ENCODE measurements at places on chromosomes 5 and 9. TPM values are rescaled to one million over a fixed set of nuclear protein-coding genes. Genes with fewer than 3 reads are reported as not detected.

DNA sequence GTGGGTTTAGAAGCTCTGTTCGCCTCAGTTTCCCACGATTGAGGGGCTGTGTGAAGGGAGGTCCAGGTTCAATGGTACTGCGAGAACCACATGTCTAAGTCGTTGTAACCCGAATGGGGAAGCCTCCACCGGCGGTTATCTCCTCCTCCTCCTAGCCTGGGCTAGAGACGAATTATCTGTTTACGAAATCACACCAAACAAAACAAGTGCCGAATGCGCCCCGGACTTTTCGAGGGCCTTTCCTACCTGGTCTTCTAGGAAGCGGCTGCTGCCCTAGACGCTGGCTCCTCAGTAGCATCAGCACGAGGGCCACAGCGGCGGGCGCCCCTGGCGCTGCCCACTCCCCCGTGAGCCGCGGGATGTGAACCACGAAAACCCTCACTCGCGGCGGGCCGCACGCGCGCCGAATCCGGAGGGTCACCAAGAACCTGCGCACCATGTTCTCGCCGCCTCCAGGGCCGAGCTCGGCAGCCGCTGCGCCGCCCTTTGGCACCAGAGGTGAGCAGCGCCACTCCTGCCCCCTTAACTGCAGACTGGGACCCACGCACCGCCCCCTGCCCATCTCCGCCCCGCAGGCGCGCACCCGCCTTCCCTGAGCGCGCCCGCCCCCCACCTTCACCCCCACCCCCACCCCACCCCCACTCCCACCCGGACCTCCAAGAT lies at the start of gene CDKN2A:
Gene CDKN2A (minus strand): TSS at position 500 of the 663 bp plus-strand sequence.
- no peak for DNase-seq

- no peak for DNase-seq
Observed at GRCh38 chr5:139014726-139015125, 139.6 kb upstream of the LRRTM2 start.

GRCh38 chr5:27217155-27217956 lies 179.0 kb upstream of the CDH9 start:
- no peak for DNase-seq

DNA sequence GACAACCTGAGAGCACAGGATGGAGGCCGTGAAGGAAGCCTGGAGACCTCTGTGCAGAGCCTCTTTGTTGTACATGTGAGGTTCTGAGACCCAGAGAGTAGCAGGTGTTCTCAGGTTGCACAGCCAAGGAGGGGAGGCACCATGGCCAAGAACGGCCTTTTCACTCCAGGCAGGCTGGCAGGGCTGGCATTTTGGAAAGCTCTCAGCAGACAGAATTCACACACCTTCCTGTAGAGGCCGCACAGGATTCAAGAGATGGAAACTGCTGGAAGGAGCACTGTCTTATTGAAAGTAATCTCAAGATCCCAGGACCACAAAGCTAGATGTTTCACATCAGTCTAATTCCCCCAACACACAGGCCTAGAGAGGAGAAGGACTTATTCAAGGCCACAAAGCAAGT lies 52.8 kb upstream of the XPA start:
- no peak for DNase-seq

- no peak for DNase-seq
Observed at GRCh38 chr5:103617090-103617489, 54.5 kb upstream of the NUDT12 start.

GRCh38 chr5:32076699-32077695 lies 97.1 kb downstream of the GOLPH3 start:
- DNase-seq, result no peak

- DNase-seq, result no peak
Observed at GRCh38 chr5:87762631-87763030, 349.9 kb upstream of the CCNH start.

DNA sequence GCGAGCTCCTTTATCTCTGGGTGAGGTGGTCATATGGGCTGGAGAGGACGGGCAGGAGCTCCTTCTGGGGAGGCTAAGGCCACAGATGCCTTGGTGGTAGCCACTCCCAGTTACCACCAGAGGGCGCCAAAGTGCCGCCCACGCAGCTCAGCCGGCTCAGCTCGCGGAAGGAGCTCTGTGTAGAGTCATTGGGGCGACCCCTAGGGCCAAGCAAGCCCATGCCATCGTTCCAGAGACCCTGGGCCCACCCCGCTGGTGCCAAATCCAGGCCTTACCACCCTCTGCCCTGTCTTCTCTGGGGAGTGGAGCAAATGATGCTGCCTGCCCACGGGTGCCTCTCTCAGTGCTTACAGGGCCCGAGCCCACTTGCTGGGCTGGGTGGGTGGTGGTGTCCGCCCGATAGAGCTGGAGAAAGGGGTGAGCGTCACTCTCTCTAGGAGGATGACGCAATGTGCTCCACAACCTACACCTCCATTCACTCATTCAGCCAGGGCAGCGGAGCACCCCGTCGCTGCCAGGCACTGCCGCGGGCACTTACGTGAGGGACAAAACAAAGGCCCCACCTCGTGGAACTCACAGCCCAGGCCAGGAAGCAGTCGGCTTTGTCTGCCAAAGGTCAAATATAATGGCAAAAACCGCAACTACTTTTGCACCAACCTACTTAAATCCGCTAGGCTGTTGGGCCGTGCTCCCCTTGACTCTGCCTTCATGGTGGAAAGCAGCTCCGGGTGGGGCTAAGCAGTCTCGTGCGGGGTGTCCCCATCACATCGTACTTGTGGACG lies 13.8 kb downstream of the TSPAN17 start:
- peak; percentile 33 for DNase-seq

- no peak for DNase-seq
Observed at GRCh38 chr5:177498013-177498787, 796 bp upstream of the PDLIM7 start.

DNA sequence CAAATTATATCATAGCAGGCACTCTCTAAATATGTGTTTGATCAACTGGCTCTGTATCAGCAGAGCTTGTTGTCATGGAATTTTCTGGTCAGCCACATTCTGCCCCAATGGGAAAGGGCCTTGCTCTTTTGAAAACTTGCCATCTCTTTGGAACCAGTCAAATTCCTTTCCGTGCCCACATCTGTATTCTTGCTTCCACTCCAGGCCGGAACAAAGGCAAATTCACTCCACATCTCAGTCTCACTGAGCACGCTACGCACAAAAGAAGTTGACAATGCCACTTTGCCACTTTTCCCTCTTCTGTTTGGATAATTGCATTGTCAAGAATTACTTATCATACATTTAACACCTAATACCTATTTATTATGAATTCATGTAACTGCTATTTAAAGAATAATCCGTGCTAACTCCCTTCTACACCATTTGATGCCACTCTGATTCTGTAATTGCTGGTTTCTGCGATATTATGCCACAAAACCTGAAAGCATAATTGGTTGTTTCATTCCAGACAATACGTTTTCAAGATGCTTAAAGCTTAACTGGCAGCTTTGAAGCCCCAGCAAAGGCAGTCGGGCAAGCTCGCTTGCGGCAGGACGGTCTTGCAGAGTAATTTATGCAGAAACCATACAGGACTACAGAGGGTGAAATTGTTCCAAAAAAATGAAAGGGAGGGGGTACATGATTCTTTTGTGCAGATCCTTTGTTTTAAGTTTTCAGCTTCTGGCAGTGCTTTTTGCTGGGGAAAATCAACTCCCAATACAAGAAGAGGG lies 277.7 kb downstream of the MSX2 start:
- DNase-seq, result no peak

DNA sequence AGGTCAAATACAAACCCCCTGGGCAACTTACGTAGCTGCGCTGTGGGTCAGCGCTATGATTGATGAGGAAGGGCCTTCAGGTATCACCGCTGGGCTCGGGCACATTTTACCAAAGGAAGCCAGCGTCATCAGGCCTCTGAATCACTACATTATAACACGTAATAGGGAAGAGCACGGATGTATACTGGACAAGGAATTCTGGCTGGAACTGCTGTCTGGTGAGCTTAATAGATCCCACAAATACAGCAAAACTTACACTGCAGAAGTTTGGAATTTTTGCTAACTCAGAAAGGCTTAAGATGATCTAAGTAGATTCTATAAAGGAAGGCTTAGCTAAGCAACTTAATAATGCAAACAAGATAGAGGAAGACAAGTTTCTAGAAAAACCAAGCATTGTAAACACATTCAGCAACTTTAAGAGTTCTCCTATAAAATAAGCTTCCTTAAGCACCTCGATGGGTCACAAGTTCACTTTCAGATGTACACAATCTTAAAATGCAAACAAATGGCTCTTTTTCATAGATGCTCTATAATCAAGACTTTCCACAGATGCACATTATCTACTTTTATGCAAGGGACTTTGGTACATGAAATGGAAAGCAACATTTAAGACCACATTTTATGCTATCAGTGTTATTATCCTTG lies 360.1 kb upstream of the PANK3 start:
- DNase-seq, result no peak

GRCh38 chr9:108054131-108054630 lies 564.6 kb upstream of the KLF4 start:
- DNase-seq, result no peak

DNA sequence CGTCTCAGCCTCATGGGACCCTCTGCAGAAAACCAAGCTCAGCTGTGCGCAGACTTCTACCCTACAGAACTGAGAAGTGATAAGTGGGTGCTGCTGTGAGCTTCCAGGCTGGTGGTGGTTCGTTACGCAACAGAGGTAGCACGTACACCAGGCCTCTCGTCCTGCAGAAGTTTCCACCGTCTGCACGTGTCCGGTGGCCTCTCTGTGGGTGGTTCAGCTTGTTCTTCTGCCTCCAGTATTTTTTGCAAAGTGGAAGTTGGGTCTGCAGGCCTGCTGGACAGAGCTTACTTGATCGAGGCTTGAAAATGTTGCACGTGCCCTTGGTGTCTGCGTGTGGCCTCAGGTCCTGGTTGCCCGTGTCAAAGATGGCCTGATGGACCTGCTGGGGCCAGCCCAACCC lies 27.5 kb downstream of the KCNT1 start:
- DNase-seq, result no peak

- DNase-seq, result peak; percentile 98
Observed at GRCh38 chr9:113056191-113057106, at the start of gene ZFP37. TSS of gene ZFP37 (minus strand) at chr9:113056724. CDS start at chr9:113056688, 36 bp downstream.

GRCh38 chr5:78806544-78806943 lies 158.0 kb upstream of the LHFPL2 start:
- DNase-seq, result no peak

GRCh38 chr5:173689737-173690360 lies 73.4 kb upstream of the BOD1 start:
- no peak for DNase-seq

DNA sequence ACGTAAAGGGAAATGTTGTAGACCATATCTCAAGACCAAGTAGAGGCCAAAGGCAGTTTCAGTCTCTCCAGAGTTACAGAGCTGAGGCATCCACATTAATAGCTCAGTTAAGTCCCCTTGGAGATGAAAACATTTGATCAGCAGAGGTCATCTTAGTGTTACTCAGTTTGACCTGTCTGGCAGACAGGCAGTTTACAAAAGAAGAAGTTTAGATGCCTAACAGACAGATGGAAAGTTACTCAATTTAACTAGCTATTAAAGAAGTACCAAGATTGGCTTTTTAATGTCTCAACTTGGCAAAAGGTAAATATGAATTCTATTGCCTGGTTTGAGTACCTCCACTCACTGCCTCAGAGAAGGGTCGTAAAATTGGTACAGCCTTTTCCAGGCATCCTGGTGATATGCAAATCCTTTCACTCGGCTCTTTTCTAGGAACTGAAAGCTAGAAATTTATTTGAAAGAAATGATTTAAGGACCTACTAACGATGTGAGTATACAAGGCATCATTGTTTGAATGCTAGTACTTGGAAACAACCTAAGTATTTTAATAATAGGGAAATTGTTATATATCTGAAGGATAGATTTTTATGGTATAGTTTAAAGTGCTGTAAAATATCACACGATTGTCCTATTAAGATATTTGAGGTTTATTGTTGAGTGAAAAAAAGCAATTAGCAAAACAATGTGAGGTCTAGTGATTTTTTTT lies 14.8 kb downstream of the ACO1 start:
- no peak for DNase-seq

DNA sequence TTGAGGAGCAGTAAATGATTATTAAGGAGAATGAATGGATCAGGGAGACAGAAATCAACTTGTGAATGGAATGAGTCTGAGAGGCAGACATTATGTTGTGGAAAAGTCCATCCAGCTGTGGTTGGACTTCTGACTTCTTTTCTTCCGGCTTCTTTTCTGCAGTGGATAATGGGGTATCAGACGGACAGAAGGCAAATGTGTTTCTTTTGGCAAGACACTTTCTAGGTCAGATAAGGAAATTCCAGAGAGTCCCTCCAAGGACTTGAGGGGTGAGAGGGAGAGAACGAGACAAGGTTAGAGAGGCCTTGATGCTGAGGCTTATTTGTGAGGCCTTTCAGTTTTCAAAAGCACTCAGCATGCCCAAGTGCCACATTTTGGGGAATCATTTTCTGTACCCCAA lies 17.1 kb upstream of the GRHPR start:
- DNase-seq, result no peak

GRCh38 chr9:34499076-34499475 lies 23.7 kb downstream of the ENHO start:
- no peak for DNase-seq

- DNase-seq, result no peak
Observed at GRCh38 chr9:120474591-120475243, 105.2 kb downstream of the CDK5RAP2 start.

- DNase-seq, result no peak
Observed at GRCh38 chr5:66793049-66793448, 196.9 kb downstream of the MAST4 start.

DNA sequence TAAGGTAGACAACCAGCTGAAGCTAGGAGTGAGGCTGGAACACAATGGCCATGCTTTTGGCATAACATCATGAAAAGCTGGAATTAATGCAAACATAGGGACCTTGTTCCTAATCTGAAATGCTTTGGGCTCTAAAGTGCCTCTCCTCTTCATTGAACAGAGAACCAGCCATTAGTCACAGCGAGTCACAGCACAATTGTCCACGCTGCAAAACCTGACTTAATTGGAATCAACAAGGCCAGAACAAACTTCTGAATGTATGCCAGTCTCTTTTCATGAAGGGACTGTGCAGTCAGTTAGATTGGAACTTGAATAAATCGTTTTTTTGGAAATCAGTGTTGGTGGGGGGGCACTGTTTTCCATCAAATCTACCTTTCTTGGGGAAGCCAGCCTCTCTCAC lies 96.5 kb downstream of the JAKMIP2 start:
- DNase-seq, result no peak

- DNase-seq, result no peak
Observed at GRCh38 chr9:73152543-73152844, 829 bp downstream of the ANXA1 start.

DNA sequence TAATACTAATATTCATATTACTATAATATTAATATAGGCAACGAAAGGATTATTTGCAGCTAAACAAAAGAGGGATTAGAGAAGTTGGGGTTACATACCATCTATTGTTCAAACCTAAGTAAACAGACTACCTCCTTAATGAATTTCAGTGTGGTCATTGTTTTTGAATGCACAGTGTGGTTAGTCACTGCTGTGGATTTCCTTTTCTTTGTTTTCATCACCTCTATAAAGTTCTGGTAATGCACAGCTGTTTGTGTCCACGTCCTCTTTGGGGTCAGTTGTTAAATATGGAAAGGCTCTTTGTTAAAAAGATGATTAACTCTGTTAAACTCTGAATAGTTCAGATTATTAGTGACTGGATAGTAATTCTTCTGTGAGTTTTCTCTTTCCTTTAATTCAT lies 233.6 kb downstream of the MAST4 start:
- DNase-seq, result no peak

PPP3R2 gene
- not detected for total RNA-seq

CERT1 gene
- 30.8 TPM for total RNA-seq

ABLIM3 gene
- total RNA-seq, result 4.2 TPM

NOXA1 gene
- total RNA-seq, result 5.6 TPM

PCDHB2 gene
- 2.3 TPM for total RNA-seq

PLAC8L1 gene
- not detected for total RNA-seq

ANKRD31 gene
- 0.20 TPM for total RNA-seq

ROR2 gene
- 6.3 TPM for total RNA-seq

SPATA31D4 gene
- total RNA-seq, result not detected

IL4 gene
- total RNA-seq, result not detected

CD72 gene
- total RNA-seq, result 1.3 TPM

TMEFF1 gene
- not detected for total RNA-seq

Data from lower leg skin (tissue), 4 donors.